Thyroid gland (tissue), 4 donors: ENCODE measurements at places on chromosomes 11 and 22.

GRCh38 chr22:42943981-42944380, 71.0 kb downstream of the PACSIN2 start:
- DNase-seq = no peak

DNA sequence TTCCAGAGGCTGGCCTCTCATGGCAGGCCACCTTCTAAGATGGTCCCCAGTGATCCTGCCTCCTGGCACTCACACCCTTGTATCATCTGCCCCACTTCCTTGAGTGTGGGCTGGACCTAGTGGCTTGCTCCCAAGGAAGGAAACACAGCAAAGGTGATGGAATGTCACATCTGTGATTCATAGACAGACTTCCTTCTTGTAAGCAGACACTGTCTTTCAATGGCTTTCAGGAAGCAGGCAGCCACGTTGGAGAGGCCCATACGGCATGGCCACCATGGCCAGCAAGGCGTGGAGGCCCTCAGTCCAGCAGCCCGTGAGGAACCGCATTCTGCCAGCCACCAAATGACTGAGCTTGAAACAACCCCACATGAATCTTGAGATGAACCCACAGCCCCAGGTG, 11.3 kb downstream of the LMO1 start:
- DNase-seq = no peak

- no peak for DNase-seq
Observed at GRCh38 chr22:41334215-41334614, 32.9 kb downstream of the ZC3H7B start.

DNA sequence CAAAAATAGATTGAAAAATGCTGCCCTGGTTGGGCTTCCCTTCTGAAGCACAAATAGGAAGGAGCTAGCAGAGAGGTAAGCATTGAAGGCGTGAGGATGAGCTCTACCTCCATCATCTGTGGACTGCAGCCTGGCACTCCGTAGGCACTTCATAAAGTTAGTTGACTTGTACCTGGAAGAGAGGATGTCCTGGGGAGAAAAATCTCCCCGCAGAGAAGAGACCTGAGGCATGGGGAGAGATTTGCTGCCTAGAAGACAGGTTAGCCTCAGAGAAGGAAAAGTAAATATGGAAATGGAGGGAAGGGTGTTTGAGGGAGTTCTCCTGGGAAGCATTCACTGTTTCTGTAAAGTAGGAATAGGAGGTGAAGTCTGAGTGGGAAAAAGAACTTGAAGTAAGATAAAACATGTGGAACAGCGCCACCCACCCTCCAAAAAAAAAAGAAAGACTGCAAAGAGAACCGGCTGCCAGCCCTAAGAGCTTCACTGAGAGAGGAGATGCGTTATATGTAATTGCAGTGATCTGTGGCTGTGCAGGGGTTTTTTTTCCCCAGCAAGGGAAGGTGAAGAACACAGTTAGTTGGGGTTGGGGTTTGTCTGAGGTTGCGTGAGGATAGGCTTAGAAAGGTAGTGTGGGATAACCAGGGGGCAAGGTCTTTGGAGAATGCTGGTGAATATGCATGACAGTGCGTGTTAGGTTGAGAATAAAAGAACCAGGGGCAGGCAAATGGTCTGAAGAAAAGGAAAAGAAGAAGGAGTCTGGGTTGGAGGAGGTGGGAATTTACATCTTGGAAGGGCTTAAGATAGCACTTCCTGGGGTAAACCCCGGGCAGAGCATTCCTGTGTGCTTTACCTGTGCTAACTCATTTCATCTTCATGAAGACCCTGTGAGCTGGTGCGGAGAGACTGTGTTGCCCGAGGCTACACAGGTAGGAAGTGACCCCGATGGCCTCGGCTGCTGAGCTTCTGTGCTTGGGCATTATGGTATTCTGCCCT, 16.0 kb downstream of the TNRC6B start:
- no peak for DNase-seq
